Tibial artery (tissue), 4 donors: ENCODE measurements at places on chromosomes 7 and 10.

GRCh38 chr10:87668324-87669074 lies 8.8 kb downstream of the PAPSS2 start:
- H3K27ac ChIP-seq = no peak overlapping the region
- no peak for DNase-seq
- no peaks in the 10 kb centered on the region for H3K36me3 ChIP-seq

- H3K36me3 ChIP-seq = no peaks in the 10 kb centered on the region
- no peak for DNase-seq
- H3K4me3 ChIP-seq = peak overlapping the region; percentile 79
- H3K27ac ChIP-seq = peak overlapping the region; percentile 86
- H3K27me3 ChIP-seq = no peaks in the 10 kb centered on the region
Measured at GRCh38 chr7:32068411-32069101, 1.7 kb downstream of the PDE1C start.

- H3K27ac ChIP-seq = no peak overlapping the region
- no peaks in the 10 kb centered on the region for H3K4me1 ChIP-seq
- H3K4me3 ChIP-seq = no peak overlapping the region
- H3K27me3 ChIP-seq = no peaks in the 10 kb centered on the region
- peaks cover 13% of the 10 kb centered on the region for H3K36me3 ChIP-seq
Measured at GRCh38 chr7:47949703-47950102, 1.4 kb upstream of the PKD1L1 start.

- no peak overlapping the region for H3K4me3 ChIP-seq
- no peak for DNase-seq
- H3K27me3 ChIP-seq = no peaks in the 10 kb centered on the region
- H3K36me3 ChIP-seq = no peaks in the 10 kb centered on the region
- no peaks in the 10 kb centered on the region for H3K4me1 ChIP-seq
- no peak overlapping the region for H3K27ac ChIP-seq
Measured at GRCh38 chr10:99285881-99286280, 43.3 kb upstream of the CNNM1 start.

- no peaks in the 10 kb centered on the region for H3K27me3 ChIP-seq
- peaks cover 34% of the 10 kb centered on the region for H3K4me1 ChIP-seq
Measured at GRCh38 chr10:61786728-61787127, 114.8 kb upstream of the ARID5B start.

- H3K36me3 ChIP-seq = no peaks in the 10 kb centered on the region
- H3K4me3 ChIP-seq = no peak overlapping the region
- DNase-seq = no peak
- H3K27ac ChIP-seq = no peak overlapping the region
- no peaks in the 10 kb centered on the region for H3K27me3 ChIP-seq
Measured at GRCh38 chr7:117675497-117676435, 195.9 kb downstream of the CFTR start.

DNA sequence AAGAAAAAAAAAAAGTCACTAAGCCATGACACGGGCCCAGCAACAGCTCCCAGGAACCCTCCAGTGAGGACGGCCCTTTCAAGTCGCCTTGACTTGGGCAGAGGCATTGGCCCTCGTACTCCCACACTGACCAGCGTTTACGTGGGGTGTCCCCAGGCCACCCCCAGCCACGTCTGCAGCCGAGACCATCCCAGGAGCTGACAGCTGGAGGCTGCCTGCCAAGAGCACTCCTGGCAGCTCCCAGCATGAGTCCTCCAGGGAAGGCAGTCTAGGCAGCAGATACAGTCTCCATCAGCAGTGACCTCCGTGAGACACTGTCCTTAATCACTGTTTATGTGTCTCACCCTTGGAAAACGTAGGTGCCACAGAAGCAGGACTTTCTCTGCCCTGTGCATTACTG lies 86.5 kb downstream of the PROSER2 start:
- no peaks in the 10 kb centered on the region for H3K27me3 ChIP-seq
- no peak overlapping the region for H3K4me3 ChIP-seq
- no peaks in the 10 kb centered on the region for H3K36me3 ChIP-seq
- H3K4me1 ChIP-seq = no peaks in the 10 kb centered on the region
- no peak overlapping the region for H3K27ac ChIP-seq
- DNase-seq = peak; percentile 32

GRCh38 chr10:137606-138005 lies 2.4 kb downstream of the ZMYND11 start:
- no peak overlapping the region for H3K4me3 ChIP-seq
- no peaks in the 10 kb centered on the region for H3K27me3 ChIP-seq
- H3K36me3 ChIP-seq = no peaks in the 10 kb centered on the region
- H3K27ac ChIP-seq = no peak overlapping the region
- DNase-seq = no peak

GRCh38 chr10:14074062-14074884 lies 256.5 kb downstream of the FRMD4A start:
- H3K4me1 ChIP-seq = no peaks in the 10 kb centered on the region
- no peaks in the 10 kb centered on the region for H3K27me3 ChIP-seq
- peak overlapping the region; percentile 18 for H3K4me3 ChIP-seq
- no peak overlapping the region for H3K27ac ChIP-seq

GRCh38 chr7:40133561-40134427 lies 628 bp downstream of the MPLKIP start:
- H3K36me3 ChIP-seq = no peaks in the 10 kb centered on the region
- H3K27ac ChIP-seq = peak overlapping the region; percentile 94
- no peak for DNase-seq
- H3K4me1 ChIP-seq = peaks cover 36% of the 10 kb centered on the region
- no peaks in the 10 kb centered on the region for H3K27me3 ChIP-seq
- peak overlapping the region; percentile 91 for H3K4me3 ChIP-seq

DNA sequence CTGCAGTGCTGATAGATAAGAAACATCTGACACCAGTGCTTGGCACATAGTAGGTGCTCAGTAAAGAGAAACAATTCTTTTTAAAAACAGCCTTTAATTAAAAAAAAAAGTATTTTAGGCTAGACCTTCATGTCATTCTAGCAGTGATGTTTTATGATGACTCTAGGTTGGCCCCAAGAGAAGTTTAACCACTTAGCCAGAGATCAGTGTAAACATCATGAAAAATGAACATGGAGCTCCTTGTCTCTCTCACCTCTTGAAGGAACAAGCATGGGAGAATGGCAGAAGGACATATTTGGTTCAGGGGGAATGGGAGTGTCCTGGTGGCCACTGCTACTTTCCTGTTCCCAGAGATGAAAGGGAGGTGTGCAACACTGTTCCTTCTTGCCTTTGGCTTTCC lies 641.0 kb downstream of the LRMDA start:
- no peak for DNase-seq
- peak overlapping the region; percentile 52 for H3K27ac ChIP-seq
- peaks cover 12% of the 10 kb centered on the region for H3K4me1 ChIP-seq
- H3K4me3 ChIP-seq = no peak overlapping the region
- H3K27me3 ChIP-seq = no peaks in the 10 kb centered on the region

- H3K4me3 ChIP-seq = no peak overlapping the region
- H3K27ac ChIP-seq = no peak overlapping the region
- DNase-seq = no peak
- H3K27me3 ChIP-seq = no peaks in the 10 kb centered on the region
Measured at GRCh38 chr10:228366-228765, 93.1 kb downstream of the ZMYND11 start.

- H3K36me3 ChIP-seq = no peaks in the 10 kb centered on the region
- H3K27ac ChIP-seq = no peak overlapping the region
- no peak overlapping the region for H3K4me3 ChIP-seq
- no peak for DNase-seq
Measured at GRCh38 chr7:15175152-15175551, 272.6 kb upstream of the DGKB start.

- no peaks in the 10 kb centered on the region for H3K36me3 ChIP-seq
- no peaks in the 10 kb centered on the region for H3K27me3 ChIP-seq
- no peak overlapping the region for H3K27ac ChIP-seq
- no peak overlapping the region for H3K4me3 ChIP-seq
- no peaks in the 10 kb centered on the region for H3K4me1 ChIP-seq
- DNase-seq = no peak
Measured at GRCh38 chr10:639001-639750, 50.3 kb downstream of the DIP2C start.

GRCh38 chr10:74417397-74417796 lies 266.4 kb downstream of the ADK start:
- H3K4me1 ChIP-seq = no peaks in the 10 kb centered on the region
- no peak overlapping the region for H3K27ac ChIP-seq
- no peaks in the 10 kb centered on the region for H3K27me3 ChIP-seq
